Fibroblast of skin of left quadriceps (primary cell): ENCODE measurements at places on chromosomes 1 and 21.

DNA sequence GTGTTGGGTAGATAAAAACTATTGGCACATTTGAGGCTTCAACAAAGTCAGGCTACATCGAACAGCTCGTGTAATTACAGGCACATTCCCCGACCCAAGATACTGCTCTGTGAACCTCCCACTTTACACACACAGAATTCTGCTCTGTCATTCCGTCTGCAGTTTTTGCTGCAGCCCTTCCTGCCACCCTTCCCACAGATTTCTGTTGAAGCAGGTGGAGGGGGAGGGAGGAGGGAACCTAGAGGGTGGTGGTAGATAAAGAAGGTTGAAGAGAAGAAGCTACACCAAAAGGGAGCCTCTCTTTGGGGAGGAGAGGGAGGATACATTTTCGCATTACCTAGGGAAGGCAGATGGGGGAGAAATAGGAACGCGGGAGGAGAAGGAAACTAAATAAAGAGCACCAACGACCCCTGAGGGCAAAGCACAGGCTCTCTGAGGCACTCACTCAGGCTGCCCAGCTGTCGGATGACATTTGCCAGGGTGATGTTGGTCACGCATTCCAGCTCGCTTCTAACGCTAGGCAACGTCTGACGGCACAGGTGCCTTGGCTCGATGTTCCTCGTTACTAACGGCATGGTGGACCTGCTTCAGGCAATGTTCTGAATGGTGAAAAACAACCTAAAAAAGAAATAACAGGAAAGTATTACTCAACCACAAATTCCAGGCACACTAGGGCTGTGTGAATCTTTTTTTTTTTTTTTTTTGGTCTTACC lies 36.0 kb downstream of the GPR3 start:
- no peak for DNase-seq

DNA sequence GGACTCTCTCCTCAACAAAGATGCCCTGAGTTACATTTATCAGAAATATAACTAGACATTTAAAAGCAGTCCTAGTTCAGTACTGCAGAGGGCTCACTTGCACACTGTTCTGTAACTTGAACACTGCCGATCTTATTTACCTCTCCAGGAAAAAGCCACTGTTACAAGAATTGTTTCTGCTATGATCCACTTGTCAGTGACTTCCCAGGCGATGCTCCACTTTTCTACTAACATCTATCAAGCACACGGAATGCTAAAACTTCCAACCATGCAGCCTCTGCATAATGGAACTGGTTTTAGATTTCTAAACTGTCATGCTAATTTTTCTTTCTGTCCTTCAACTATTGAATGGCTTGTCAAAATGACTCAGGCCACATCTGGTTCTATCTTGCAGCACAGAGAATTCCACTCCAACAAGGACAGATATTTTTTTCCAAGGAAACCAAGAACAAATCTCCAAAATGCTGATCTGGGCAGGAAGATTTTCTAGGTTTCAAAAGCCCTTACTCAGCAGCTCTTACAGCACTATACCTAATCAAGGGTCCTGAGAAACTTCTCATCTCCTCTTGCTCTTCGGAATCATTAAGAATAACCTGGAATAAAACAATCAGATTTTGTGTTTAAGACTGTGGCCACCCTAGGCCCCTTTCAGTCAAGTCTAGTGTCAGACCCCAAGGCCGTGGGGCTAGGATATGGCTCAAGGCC lies 9.9 kb downstream of the SEC16B start:
- DNase-seq, result no peak

GRCh38 chr21:42390696-42391095 lies 5.2 kb downstream of the TMPRSS3 start:
- DNase-seq, result no peak

- DNase-seq, result no peak
These were observed 228.8 kb downstream of the CAMTA1 start for GRCh38 chr1:7013833-7014639.

- no peak for DNase-seq
These were observed 11.9 kb downstream of the FASLG start for GRCh38 chr1:172670791-172671190.

GRCh38 chr1:178969226-178969987 lies 56.3 kb upstream of the FAM20B start:
- DNase-seq, result no peak

GRCh38 chr1:94121411-94121821 lies 468 bp upstream of the ABCA4 start:
- no peak for DNase-seq

DNA sequence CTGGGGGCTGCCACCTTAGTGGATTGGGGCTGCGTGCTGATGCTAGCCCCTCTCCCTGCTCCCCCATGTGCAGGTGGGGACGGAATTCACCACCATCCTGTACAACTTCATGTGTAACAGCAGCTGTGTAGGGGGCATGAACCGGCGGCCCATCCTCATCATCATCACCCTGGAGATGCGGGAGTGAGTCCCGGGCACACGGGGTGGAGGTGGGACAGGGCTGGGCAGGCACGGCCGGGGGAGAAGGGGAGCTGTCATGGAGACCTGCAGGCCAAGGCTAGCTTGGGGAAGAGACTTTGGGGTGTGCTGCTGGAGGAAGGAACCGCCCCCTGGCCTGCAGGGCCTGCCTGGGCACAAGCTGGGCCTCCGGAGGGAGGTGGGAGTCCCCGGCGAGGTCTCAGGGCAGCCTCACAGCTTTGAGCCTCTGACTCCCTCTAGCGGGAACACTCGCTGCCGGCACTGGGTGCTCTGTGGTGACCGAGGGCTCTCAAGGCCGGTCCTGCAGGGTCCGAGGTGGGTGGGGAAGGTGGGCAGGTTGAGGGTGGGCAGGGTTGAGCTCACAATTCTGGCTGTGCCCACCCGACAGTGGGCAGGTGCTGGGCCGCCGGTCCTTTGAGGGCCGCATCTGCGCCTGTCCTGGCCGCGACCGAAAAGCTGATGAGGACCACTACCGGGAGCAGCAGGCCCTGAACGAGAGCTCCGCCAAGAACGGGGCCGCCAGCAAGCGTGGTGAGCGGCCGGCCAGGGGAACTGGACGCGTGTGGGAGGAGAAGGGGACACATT lies 25.0 kb upstream of the CCDC27 start:
- no peak for DNase-seq

DNA sequence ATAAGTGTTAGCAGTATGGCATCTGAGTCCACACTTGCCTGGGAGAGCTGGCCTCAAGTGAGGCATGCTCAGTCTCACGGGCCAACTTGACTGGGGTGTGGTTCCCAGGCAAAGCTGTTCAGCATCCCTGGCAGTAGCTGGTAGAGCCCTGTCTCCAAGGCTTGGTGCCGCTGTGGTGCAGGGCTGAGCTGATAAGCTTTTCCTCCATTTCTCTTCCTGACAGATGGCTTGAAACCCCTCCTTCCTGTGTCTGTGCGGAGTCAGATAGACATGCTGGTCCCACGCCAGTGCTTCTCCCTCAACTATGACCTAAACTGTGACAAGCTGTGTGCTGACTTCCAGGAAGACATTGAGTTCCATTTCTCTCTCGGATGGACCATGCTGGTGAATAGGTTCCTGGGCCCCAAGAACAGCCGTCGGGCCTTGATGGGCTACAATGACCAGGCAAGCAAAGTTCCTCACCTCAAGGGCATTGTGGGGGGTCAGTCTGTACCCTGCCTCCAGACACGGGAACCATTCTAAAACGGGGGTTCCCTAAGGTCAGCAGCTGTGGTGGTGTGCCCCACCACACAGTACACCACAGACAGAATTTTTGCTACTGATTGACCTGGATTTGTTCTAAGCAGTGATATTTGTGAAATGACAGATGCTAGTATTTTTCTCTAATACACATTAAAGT lies 13.7 kb upstream of the MIIP start:
- DNase-seq, result no peak

DNA sequence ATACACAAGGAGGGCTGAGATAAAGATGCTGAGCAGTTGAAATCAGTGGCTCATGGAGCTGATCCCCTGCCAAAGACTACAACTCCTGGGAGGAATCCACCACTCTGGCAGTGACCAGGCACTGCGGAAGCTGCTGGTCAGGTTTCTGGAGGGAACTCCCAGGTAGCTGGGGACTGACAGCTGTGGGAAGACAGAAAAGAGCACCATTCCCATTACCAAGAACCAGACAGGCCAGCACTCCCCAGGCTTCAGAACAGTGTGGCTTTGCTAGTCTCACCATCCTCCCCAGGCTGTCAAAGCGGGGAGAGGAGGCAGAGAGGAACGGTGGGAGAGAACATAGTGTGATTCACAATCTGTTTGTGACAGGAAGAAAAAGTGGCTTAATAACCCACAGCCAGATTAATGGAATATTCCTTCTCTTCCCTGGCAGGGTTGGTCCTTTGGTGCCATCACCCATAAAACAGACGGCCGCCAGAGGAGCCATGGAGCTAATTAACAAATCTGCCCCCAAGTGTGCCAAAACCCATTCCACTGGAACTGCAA lies 92.1 kb downstream of the MAB21L3 start:
- DNase-seq, result no peak
